ENCODE measurements at places on chromosomes 1 and 21. TPM values are rescaled to one million over a fixed set of nuclear protein-coding genes. Genes with fewer than 3 reads are reported as not detected.

- DNase-seq: no peak
These were observed 18.4 kb downstream of the CCT3 start for GRCh38 chr1:156319664-156320063.

DNA sequence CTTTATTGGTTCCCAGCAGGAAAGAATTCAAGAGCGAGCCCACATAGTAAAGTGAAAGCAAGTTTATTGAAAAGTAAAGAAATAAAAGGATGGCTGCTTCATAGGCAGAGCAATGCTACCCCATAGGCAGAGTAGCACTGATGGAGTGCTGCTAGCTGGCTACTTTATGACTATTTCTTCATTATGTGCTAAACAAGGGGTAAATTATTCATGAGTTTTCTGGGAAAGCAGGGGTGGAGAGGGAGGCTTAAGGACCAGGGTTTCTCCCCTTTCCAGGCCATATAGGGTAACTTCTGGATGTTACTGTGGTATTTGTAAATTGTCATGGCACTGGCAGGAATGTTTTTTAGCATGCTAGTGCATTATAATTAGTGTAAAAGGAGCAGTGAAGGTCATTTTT is 1271.4 kb downstream of the KCNT2 start:
- no peak for DNase-seq

DNA sequence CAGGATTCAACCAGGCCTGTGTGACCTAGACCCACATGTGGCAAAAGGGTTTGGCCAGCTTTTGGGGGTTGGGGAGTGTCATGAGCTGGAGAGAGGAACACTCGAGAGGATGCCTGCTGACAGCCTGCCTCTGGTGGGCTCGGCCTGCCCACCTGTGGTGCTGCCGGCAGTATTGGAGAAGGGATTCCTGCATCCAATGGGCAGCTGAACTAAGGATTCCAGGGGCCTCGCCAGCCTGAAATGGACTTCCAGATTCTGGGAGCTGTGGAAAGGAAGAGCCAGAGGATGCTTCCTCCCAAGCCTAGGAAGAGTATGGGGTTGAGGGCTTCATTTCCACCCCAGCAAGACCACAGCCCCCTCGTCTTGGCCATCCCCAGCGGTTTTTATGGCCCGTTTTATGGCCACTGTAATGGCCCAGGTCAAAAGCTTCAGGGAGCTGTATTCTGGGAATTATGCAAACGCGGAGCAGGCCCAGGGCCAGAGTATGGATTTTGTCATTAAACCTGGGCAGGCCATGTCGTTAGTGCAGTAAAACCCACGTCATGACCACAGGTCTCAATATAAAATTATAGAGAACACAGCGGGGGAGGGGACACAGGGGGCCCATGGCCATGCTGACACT is 63.6 kb downstream of the TMEM53 start:
- DNase-seq: no peak

DNA sequence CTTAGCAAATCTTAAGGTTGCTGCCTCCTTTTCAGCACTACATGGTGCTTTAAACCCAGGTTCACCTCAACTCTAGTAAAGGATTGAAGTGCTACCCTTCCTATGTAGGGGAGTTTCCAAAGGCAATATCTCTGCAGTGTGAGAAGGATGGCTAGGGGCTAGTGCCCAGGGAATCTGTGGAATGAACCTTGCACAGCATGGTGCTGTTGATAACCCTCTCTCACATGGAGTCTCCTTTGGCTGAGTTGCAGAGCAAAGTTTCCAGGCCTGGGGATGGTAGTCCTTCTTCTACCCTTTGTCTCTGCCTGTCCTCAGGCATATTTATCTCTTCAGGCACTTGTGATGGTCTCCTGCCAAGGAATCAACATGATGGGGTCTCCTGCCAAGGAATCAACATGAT is 59.4 kb downstream of the AXDND1 start:
- DNase-seq: no peak

DNA sequence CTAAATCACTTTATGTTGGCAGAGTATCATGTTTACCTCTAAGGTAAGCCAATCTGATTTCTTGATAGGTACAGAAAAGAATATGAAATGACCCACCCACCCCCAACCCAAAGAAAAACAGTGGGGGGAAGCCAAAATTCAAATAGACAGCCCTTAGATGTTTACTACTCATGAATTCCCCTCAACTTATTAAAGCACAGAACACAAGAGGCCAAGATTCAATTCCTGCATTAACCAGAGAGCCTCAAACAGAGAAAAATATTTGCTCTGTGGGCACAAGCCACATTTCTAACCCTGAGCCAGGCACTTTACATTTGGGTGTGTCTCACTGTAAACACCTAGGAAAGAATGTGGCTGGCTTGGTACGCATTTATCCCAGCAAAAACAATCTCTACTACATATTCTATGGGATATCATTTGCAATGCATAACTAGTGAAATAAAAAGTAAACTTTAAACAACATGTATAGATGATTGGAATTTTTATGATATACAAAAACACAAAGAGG is 84.3 kb downstream of the PTPN14 start:
- DNase-seq: no peak

The LIN9 gene
- 12.1 TPM for polyA plus RNA-seq

All from right renal cortex interstitium (tissue), 3 donors.